ENCODE measurements at places on chromosomes 4 and X.

DNA sequence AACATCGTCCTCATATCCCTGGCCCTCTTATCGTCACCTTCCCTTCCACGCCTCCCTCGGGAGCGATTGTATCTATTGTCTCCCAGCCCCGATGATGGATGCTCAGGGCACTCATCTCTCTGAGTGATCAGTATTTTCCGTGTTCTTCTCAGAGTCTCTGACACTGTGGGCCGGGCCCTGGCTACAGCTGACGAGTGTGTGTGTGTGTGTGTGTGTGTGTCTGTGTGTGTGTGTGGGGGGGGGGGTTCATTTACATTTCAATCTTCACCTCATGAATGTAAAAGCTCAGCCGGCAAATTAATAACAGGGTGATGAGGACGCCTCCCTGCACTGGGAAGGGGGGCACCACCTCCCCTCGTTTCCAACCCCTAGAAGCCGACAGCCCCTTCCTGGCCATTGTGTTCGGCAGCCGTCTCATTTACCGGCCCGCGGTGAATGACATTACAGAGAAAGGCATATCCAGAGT, 159.5 kb downstream of the SHOX start:
- no peak for DNase-seq

DNA sequence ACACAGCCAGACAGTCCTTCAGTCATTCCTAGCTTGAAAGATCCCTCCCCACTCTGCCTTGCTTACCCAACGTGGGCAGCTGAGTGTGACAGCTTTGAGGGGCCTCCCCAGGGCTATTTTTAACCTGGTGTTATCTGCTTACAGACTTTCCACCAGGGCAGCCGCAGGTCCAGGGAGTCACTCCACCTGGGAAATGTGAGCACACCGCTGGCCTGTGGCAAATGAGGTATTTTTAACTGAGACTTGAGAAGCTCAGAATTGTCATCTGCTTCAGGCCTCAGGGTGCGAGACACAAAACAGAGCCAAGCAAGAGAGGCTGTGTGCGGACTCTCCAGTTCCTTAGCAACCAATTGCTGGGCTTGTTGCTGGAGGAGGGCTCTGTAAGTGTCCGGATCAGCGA, 13.0 kb downstream of the CORIN start:
- no peak for DNase-seq

DNA sequence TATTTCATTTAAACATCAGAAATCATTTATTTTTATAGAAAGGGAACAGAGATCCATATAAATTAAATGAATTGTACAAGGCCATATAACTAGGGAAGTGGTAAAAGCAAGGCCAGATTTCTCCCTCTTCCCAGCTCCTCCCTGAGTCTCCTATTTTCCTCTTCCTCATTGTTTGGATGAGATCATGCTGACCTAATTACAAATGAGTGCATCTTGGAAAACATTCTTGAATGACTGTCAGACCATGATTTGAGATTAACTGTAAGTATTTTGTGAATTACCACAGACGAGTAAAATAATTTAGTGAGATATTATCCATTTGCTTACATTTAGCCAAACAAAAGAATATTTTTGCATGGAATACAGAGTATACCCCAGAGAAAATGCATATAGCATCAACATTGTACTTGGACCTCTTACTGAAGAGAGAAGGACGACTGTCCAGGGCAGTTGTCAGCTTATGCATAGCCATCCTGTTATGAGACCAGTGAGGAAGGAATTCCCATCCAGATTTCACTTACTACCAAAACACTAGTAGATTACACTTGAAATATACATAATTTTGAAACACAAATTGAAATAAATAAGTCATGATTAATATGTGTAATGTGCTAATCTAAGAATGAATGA, 47.3 kb downstream of the SLAIN2 start:
- no peak for DNase-seq

GRCh38 chrX:14896273-14896672, 23.1 kb downstream of the MOSPD2 start:
- DNase-seq: no peak

DNA sequence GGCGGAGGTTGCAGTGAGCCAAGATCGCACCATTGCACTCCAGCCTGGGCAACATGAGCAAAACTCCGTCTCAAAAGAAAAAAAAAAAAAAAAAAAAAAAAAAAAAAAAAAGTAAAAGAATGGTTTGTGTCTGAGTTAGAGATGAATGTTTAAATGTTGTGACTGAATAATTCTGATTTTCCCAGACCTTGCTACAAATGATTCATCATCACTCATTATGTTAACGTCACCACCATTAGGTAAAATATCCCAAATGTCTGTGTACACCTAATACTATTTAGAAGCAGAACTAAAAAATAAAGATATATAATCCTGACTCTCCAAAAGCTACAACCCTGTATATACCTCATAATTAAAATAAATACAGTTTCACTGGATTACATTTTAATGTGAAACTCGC, 70.8 kb downstream of the HHIP start:
- DNase-seq: no peak

DNA sequence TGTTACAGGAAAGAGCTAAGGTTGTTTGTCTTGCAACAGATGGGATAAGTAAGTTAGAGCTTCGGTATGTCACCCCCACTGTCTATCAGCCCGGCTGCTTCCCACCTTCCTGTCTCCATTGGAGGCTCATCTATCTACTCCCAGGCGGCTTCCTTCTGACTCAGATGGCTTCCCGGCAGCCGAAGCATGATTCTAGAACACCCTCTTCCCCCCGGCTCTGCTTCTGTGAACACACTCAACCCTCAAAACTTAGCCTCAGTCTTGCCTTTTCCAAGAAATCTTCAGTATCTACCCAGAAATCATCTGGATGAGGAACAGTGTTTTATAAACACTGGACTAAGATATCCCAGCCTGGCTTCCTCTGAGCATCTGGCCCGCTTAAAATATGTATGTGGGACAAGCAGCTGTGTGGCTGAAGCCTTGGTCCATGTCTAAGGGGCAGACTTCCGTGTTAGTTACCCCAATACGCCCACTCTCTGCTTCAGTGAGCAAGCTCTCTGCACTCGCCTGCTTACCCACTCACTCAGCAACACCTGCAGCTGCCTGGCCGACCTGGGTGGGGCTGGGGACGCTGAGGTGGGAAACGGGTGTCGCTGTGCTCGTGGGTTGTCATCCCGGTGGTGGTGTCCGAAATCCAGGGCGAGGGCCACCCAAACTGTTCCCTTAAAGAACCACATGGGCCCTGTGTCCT, 12.0 kb upstream of the SLC2A9 start:
- no peak for DNase-seq

DNA sequence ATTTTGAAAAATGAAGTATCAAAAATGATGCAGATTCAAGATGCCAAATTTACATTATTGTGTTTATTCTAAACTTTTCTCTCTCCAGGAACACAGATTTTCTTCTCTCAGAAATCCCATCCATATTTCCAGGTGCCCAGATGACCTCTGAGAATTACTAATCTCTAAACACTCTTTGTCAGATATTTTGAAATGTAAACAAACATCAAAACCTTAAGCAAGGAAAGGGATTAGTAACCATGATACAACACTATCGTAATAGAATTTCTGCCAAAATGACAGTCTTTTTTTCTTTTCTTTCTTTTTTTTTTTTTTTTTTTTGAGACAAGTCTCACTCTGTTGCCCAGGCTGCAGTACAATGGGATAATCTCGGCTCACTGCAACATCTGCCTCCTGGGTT, 76.7 kb downstream of the PDS5A start:
- no peak for DNase-seq

- no peak for DNase-seq
Measured at GRCh38 chr4:141130947-141131605, 2.2 kb downstream of the RNF150 start.

DNA sequence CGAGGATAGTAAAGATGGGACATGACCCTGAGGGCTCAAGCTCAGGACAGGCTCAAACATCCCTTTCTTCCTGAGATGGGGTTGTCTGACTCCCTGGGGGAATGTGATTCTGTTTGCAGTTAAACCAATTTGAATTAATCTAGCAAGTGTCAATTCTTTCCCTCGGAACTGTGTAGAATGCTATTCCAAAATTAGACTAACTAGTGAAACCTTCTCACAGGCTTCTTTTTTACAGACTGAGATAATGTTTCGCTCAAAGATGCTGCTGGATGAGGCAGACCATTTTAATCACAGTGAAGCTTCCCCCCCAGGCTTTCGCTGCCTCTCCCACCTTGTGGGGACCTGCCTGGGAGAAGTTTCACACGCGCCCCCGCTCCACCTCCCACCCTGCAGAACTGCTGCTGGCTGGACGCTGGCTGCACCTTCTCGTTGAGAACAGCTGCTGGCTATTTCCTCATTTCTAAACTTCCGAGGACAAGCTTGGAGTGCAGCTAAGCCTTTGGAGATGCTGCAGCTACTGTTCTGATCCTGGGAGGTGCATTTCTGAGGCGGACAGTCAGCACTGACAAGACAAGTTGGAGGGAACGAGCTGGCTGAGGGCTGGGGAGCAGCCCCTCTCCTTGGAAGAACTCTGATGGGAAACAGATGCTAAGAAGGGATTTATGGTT, 297.8 kb downstream of the RAPGEF2 start:
- no peak for DNase-seq

GRCh38 chrX:119236623-119237561, 807 bp downstream of the PGRMC1 start:
- no peak for DNase-seq

DNA sequence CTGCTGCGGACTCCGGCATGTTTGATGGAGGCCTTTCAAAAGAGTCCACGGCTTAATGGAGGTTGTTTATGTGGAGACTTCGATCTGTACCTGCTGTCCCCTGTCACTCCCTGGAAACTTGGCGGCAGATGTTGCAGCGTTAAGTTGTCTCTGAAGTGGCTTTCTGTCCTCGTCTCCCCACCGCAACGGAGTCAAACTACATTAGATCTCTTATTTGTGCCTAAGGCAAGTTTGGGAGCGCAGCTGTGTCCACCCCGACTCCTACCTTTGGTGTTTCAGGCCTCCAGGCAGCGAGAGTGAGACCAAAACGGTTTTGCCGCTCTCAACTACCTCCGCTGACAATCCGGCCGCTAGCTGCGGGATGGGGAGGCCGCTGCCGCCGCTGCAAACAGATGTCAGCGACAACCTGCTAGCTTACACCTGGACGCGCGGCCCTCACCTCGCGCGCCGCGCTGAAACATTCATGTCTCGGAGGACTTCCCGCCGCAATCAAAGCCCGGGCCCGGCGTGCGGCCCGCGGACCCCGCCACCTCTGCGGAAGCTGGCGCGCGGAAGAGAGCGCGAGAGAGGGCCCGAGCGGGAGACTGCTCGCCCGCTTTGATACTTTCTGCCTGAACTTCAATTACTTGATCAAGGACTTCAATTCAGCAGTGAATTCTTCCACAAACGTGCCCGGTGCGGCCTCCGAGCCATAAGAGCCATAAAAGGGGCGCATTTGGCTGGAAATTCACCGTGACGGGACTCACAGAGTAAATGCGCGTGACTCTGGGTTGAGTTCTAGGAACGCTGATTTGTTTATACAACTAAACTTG, 108.4 kb downstream of the ANTXR2 start:
- no peak for DNase-seq

DNA sequence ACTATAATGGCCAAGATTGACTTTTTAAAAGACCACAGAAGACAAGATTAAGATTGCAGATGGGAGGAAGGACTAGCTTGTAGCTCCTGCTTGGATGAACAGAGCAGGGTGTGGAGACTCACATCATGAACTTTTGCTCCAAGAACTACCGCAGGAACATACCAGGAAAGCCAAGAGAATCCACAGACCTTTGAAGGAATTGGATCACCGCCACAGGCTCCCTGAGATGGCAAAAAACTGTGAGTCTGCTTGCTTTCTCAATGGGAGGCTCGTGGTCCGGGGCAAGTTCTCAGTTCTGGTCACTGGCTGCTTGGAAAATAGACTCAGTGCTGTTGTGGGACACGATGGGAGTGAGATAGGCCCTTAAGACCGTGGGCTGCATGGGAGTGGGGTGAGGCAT, 276.6 kb downstream of the CCSER1 start:
- no peak for DNase-seq

- no peak for DNase-seq
Measured at GRCh38 chr4:87018753-87019152, 83.9 kb downstream of the AFF1 start.

DNA sequence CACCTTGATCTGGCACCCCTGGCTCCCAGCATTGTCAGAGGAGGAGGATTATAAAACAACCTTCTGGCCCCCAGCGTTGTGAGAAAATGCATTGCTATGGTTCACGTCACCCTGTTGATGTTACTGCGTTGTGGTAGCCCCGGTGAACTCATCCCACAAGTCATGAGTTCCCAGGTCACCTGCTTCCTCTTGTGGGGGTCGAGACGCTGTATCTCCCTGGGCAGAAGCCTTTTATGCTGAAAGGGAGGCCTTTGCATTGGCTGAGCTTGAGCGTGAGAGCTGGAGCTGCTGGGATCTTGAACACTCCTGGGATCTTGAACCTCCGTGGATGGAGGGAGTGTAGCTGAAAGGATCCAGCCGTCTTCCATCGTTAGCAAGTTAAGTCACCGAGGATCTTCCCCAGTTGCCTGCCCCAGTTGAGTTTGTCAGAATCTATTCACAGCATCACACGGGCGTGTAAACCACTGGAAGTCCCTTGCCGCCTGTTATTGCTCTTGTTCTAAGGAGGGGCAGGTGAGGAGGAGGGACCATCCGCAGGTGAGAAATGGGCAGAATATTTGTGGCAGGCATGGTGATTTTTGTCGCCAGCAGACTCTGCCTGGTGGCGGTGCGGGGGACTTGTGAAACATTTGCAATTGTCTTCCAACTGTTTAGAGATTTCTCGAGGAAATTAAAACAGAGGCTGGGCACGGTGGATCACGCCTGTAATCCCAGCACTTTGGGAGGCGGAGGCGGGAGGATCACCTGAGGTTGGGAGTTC, 299.9 kb downstream of the ASMT start:
- DNase-seq: no peak

- DNase-seq: no peak
Measured at GRCh38 chrX:38095971-38096529, 89.7 kb downstream of the SYTL5 start.

DNA sequence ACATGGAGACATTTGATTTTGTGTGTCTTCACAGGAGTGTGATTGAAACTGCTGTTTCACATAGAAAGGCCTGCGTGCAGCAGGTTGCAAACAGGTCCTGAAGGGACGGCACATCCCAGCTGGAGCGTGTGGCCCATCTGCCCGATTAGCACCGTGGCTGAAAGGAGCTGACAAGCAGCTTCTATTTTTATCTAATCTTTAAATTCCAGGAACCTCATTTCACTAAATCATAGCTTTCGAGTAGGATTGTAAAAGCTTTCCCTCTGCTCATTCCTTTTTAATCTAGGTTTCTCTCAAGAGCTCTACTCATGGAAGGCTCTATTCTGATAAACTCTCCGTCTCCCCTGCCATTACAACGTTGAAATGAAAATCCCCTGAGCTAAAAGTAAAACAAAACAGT, 106.8 kb downstream of the FSTL5 start:
- DNase-seq: no peak

- DNase-seq: no peak
Measured at GRCh38 chr4:157013656-157014055, 42.1 kb upstream of the PDGFC start.

- DNase-seq: no peak
Measured at GRCh38 chr4:3391422-3391821, 50.3 kb upstream of the HGFAC start.

Measured in activated CD8-positive, alpha-beta memory T cell treated with anti-CD3 and anti-CD28 coated beads for 1 hour (primary cell).